M059J (cell line): ENCODE measurements at places on chromosomes 7 and 10. TPM values are rescaled to one million over a fixed set of nuclear protein-coding genes. Genes with fewer than 3 reads are reported as not detected.

Gene PKD1L1
- 0.02 and 2.7 TPM in 2 replicates for total RNA-seq

Gene OR6B1
- total RNA-seq: not detected in 2 replicates

Gene SLC26A4
- total RNA-seq: 0.84 and 1.6 TPM in 2 replicates

- DNase-seq: peak; percentile 51
These were observed 465 bp downstream of the SEPHS1 start for GRCh38 chr10:13347500-13348156.

GRCh38 chr7:45670227-45670626 lies 96.1 kb downstream of the ADCY1 start:
- no peak for DNase-seq

- DNase-seq: no peak
These were observed 80.5 kb upstream of the PRKG1 start for GRCh38 chr10:50993771-50994251.

GRCh38 chr10:119488675-119489074 lies 53.8 kb downstream of the RGS10 start:
- DNase-seq: no peak

DNA sequence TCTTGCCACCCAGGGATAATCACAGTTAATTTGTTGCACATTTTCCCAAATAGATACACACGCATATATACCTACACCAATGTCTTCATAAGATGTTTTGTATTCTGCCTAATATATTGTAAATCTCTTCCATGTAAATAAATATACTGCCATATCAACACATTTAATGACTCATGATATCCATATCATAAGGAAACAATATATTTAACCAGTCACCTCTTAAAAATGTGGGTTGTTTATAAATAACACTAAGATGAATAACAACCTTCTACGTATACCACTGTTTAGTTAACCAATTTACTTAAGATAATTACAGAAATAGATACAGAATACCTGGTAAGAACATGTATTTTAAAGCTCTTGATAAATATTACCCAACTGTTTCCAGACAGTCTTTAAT lies 38.2 kb downstream of the ELAPOR2 start:
- no peak for DNase-seq

DNA sequence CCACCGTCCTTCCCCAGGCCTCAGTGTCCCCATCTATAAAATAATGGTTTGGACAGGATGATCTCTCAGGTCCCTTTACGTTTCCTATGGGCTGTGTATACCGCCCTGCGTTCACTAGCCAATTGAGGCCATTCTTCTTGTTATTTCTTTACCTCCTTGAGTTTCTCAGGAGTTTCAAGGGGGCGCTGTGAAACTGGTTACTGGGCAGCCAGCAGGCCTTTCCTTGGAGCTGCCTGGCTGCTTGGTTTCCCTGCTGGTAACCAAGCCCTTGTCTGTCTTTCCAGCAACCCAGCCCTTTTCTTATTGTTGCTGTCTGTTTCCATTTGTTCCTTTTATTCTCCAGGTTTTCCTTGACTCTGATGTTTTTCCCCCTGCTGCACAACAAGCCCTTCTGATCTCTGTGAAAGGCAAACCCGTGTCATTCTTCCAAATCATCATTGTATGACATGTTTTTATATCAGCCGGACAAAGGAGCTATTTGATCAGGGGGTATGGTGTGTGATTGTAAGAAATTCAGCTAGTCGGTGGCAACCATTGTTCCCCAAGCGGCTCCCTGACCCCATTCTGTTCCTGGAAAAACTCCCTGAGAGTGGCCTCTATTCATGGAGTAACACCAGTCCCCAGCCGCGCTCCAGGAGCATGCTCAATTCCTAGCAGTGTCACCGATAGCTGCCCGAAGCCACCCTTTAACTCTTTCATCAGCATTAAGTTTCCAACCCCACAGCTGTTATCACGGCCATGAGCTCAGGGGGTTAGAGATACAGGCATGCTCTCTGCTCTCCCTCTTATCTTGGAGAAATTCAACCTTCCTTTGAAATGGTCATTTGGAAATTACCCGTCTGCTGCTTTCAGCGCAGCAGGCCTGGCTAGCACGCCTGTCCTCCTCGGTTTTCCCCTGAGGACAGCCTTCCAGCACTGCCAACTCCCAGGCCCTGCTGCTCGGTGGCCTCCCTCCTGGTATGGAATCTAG lies 26.6 kb downstream of the FGF8 start:
- DNase-seq: no peak

DNA sequence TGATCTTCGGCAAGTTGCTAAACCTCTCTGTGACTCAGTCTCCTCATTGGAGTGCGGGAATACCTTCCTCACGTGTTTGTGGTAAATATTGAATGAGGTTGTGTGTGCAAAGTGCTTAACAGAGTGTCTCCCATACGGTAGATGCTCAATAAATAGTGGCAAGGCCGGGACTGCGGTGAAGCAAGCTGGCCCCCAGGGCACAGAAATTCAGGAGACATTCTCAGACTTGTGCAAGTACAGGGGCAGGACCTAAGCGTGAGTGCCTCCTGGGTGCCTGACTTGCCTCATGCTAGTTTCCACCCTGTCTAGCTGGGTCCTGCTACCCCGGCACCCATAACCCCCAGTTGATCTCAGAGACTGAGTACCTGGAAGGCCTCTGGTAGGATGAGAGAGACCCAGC lies 97.8 kb downstream of the CDH23 start:
- no peak for DNase-seq

DNA sequence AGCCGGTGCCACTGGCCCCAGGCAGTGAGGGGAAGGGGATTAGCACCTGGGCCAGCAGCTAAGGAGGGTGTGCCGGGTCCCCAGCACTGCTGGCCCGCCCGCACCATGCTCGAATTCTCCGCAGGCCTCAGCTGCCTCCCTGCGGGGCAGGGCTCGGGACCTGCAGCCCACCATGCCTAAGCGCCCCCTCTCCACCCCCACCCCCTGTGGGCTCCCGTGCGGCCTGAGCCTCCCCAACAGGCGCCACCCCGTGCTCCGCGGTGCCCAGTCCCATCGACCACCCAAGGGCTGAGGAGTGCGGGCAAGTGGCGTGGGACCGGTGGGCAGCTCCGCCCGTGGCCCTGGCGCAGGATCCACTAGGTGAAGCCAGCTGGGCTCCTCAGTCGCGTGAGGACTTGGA lies 144.8 kb upstream of the CDCA7L start:
- DNase-seq: no peak

GRCh38 chr7:50304129-50304910 lies at the start of gene IKZF1:
Gene IKZF1 (plus strand): TSS chr7:50304716. CDS start chr7:50319062, 14,346 bp downstream.
- DNase-seq: no peak

- no peak for DNase-seq
These were observed 245.2 kb downstream of the PAXIP1 start for GRCh38 chr7:154757756-154758155.

GRCh38 chr7:50761713-50762112 lies 21.0 kb downstream of the GRB10 start:
- no peak for DNase-seq

- peak; percentile 39 for DNase-seq
These were observed 10.1 kb upstream of the ADAP1 start for GRCh38 chr7:964401-965231.

DNA sequence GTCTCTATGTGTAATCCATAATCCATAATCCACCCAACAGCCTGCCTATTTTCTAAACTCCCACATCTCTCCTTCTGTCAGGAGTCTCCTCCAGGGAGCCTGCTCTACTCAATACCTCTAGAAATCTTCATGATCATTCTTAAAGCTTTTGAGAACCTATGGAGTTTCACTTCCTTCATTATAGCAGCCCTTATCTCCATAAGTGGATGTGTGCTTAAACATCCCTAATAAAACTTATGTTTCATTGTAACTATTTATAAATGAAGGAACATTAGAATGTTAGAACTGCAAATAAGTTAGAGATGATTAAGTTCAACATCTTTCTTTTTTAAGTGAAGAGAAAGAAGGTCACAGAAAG lies 8.5 kb downstream of the CPED1 start:
- no peak for DNase-seq
